Stimulated activated CD4-positive, alpha-beta T cell treated with anti-CD3 and anti-CD28 coated beads, Interleukin-1b, Interleukin-23, amount 100 ng/mL, for 1 hour (primary cell): ENCODE measurements at places on chromosomes 11 and 22.

DNA sequence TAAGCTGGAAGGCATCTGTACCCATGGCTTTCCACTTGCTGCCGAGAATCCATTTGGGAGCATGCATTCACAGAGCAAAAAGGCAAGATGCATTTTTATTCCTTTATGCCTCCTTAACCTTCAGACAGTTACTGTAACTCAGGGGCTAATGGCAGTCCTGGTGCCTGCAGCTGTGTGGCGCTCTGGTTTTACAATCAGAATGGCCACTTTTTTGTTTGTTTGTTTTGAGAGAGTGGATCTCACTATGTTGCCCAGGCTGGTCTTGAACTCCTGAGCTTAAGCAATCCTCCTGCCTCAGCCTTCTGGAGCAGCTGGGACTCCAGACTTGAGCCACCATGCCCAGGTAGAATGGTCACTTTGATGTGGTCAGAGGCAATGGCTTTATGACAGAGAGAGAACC, 101.8 kb downstream of the NAV2 start:
- no peak for DNase-seq

GRCh38 chr11:92314499-92314898, 89.9 kb downstream of the FAT3 start:
- DNase-seq = no peak

DNA sequence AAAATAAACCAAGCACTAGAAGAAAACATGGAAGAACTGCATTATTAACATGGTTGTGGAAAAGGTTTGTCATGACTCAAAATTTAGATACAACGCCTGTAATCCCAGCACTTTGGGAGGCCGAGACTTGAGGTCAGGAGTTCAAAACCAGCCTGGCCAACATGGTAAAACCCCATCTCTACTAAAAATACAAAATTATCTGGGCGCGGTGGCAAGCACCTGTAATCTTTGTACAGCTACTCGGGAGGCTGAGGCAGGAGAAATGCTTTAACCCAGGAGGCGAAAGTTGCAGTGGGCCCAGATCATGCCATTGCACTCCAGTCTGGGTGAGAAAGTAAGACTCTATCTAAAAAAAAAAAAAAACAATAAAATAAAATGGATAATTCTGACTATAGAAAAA, 23.7 kb downstream of the GNB1L start:
- DNase-seq = no peak

GRCh38 chr11:18332891-18333290, 10.5 kb downstream of the GTF2H1 start:
- DNase-seq = no peak

GRCh38 chr11:16793511-16793910, 55.1 kb downstream of the C11orf58 start:
- no peak for DNase-seq

- no peak for DNase-seq
Observed at GRCh38 chr22:37014835-37015586, 4.2 kb downstream of the TST start.

DNA sequence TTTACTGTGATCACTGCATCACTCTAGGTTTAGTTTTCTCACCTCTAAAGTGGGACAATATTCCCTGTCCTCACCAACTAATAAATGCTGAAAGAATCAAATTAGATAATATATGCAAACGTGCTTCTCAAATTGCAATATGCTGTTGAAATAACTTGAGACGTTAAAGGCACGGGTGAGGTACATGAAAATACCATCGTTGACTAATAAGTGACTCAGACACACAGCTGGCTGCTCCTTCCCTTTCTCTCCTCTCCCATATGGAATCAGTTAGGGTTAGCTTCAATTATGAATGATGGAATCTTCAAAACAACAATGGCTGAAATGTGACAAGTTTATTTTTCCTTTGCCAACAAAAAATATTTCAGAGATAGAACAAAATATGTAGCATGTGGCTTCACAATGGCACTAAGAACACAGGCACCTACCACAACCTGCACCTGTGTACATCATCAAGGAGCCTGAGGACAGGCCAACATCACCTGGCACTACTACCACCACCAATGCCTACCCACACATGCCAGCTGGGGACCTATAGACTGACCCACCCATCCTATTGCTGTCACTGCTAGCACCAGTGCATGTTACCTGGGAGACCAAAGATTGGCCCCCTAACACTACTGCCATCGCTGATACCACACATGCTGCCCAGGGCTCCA, 13.7 kb downstream of the GDPD4 start:
- no peak for DNase-seq

DNA sequence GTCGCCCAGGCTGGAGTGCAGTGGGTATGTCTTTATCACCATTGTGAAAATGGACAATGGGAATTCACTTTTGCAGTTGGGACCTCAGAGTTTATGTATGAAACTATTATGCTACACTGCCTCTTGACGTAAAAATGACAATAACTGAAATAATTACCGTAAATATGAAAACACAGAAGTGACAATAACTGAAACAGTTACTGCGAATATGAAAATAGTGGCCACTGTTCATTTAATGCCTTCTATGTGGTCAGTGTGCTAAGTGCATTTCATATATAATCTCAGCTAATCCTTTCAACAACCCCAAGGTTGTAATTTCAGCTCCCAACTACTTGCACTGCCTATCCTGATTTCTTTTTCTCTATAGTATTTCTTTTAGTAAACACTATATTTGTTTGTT, 5.9 kb upstream of the RTCB start:
- no peak for DNase-seq

- DNase-seq = no peak
Observed at GRCh38 chr11:115585361-115586024, 81.3 kb upstream of the CADM1 start.

DNA sequence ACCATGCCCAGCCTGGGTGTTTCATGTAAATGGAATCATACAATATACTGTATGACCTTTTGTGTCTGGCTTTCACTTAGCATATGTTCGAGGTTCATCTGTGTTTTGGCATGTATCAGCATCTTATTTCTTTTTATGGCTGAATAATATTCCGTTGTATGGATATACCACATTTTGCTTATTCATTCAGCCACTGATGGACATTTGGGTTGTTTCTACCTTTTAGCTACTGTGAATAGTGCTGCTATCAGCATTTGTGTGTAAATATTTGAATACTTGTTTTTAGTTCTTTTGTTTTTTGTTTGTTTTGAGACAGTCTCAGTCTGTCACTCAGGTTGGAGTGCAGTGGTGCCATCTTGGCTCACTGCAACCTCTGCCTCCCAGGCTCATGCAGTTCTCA, 35.7 kb downstream of the KDM2A start:
- no peak for DNase-seq

GRCh38 chr11:75667255-75667830, 1.5 kb downstream of the MAP6 start:
- no peak for DNase-seq

DNA sequence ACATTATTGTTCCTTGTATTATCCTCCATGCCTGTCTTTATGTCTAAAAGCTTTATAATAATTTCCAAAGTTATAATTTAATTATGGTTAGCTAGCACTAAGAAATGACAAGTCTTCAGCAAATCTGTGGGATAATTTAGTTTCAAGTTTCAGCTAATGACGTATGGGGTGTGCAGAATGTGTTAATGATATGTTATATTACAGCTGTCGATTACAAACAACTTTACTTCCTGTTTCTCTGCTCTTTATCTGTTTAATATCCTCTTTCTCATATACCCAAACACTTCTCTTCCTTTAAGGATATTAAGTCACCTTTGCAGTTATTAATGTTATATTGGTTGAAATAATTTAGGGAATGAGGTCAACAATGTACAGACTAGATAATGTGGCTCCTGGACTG, 161.8 kb downstream of the CASP12 start:
- DNase-seq = no peak

DNA sequence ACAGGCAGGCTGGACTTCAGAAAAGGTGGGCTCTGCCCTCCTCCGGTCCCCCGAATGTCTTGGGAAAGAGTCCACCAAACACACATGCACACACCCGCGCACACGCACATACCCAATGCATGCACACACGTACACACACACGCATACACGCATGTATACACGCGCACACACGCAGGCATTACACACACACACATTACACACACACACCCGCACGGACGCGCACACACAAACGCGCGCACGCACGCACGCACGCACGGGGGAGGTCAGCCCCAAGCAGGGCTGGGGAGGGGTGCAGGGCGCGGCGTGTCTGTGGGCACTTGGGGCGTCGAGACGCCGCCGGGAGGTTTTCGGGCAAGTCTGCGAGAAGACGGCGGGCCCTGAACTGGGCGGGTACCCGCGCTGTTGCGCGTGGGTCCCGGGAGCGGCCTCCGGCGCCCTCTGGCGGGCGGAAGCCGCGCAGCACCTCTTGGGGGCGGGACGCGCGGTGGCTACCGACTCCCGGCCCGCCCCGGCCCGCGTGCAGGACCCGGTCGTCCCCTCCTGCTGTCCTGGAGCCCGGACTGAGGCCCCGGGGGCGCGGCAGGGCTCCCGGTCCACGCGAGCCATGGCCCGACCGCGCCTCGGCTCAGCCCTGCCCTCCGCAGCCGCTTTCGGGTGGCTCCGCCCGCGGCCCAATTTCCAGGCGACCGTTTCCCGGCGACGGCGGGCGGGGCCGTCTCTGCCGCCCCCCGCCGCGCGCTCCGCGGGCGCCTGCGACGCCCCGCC, 3.6 kb downstream of the SEPTIN5 start:
- peak; percentile 78 for DNase-seq

DNA sequence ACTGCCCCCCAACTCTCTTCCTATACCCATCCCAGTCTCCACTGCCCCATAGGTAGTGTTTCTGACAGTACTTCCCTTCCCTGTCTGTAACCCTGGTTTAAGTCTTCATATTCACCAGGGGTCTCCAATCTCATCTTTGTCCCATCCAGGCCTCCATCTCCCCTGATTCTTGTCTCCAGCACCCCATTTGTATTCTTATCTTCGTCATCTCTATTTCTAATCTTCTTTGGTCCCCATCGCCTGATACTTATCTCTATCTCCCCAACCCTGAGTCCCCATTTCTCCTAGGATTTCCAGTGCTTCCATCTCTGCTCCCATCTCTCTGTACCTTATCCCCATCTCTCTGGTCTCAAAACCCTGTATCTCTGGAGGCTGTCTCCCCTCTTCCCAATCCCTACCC, 1.8 kb downstream of the PHOX2A start:
- no peak for DNase-seq

DNA sequence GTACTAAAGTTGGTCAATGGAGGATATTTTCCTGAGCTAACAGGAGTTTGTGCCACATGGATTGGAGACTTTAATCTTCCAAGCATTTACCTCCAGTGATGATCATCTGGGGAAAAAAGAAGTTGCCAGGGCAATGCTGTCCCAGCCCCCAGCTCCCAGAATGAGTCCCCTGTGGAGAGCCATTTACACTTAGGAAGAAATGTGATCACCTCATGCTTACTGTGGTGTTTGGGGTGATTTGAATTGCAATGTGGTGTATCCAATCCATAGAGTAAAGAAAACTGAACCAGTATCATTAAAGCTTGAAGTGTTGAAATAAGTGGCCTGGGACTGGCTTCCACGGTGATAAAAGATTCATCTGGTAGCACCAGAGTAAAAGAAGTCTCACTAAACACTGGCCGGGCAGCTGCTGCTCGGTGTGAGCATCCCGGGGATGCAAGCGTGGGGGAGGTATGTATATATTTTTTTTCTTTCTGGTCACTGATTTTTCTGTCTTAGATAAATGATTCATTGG, 117.2 kb upstream of the NTM start:
- no peak for DNase-seq

GRCh38 chr11:130340671-130341319, 26.1 kb upstream of the ZBTB44 start:
- no peak for DNase-seq

DNA sequence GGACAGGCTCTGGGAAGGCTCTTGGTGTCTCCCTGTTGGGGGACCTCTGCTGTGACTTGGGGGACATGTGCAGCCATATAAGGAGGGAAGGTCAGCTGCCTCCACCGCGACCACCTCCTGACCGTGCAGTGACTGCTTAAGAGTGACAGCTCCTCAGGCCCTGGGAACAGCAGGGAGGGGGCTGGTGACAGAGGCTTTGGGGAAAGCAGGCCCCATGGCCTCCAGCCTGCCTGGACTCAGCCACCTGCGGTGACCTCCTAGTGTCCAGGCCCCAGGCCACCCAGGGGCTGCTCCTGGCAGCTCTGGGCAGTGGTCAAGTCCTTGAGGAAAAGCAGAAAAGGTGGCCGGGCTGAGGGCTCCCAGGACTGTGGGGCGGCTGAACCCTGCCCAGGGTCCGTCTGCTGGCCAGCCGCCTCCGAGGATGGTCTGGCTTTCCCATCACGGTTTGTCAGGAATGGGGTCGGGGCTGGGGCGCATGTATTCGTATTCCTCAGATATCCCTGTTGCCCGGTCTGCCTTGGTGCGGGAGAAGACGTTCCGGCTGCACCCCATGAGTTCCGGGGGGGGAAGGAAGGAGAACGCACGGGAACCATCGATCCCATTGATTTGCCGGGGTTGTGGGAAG, 96.8 kb downstream of the WNT7B start:
- no peak for DNase-seq

DNA sequence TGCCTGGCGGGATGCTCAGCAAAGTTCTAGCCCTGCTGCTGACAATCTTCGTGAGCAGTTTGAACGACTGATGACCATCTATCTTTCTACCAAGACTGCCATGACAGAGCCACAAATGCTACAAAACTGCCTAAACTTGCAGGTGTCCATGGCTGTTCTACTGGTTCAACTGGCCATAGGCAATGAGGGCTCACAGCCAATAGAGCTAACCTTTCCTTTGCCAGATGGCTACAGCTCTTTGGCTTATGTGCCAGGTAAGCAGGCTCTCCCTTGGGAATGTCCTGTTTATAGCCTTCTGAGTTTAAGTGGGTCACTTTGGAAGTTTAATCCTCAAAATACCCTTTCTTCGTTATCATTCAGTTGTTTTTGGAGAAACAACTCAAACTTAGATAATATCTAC, 20.1 kb downstream of the UBE4A start:
- no peak for DNase-seq

GRCh38 chr11:75920848-75921247, 105.8 kb downstream of the UVRAG start:
- no peak for DNase-seq

GRCh38 chr22:38312261-38312800, 4.9 kb downstream of the CSNK1E start:
- no peak for DNase-seq

GRCh38 chr11:10631761-10632160, 61.8 kb downstream of the IRAG1 start:
- no peak for DNase-seq

DNA sequence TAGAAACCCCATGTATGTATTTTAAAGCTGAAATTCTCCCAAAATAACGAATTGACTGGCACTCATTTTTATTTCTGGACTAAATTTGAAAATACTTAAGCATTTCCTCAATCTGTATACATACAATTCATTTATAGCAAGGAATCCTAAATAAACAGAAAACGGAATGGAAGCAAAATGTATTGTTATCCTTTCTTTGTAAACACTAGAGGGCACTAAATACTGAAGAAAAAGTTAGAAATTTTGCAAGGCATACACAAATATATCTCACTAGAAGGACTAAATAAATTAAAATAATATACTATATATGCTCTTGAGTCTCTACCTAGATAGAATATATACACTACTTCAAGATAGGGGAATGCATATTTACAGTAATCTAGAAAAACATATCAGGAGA, 23.1 kb upstream of the ANO5 start:
- no peak for DNase-seq

GRCh38 chr11:72333661-72334060, 89.7 kb upstream of the PHOX2A start:
- DNase-seq = no peak

GRCh38 chr11:8914661-8915018, 3.7 kb downstream of the AKIP1 start:
- no peak for DNase-seq

- DNase-seq = no peak
Observed at GRCh38 chr11:125679397-125679796, 1.2 kb downstream of the ACRV1 start.
